HS-27A (cell line): ENCODE measurements at places on chromosomes 2 and 18.

DNA sequence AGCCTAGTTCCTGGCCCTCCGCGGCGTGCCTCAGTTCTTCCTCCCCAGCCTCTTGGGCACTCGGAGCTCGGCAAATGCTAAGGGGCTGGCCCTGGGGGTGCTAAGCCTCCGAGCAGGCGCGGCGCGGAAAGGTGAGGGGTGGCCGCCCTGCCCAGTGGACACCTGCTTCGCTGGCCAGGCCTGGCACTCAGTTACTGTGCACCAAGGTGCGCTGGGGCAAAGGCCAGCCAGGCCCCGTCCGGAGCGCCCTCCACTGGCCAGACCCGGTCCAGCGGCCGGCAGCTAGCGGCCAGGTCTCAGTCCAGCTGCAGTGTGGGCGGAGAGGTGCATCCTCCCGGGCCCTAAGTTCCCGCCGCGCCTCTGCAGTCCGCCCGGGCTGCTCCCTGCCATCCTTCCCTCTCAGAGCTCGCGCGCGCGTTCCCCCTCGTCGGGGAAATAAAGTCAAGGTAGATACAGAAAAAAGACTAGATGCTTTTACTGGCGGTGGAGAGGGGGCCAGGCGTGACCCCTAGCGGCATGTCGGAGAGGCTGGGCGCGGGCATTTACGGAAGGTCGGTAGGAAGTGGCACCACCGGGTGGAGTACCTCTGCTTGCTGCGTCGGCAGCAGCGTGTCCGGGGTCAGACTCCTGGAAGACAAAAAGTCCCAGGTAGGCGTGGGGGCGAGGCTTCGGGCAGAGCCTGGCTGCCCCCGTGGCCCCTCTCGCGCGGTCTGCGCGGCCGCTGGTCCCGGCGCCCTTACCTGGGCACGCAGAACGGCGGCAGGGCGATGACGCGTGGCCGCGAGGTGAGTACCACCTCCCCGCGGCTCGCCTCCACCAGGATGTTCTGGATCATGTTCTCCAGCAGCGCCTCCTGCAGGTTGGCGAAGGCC, 9.4 kb upstream of the CRYBA2 start:
- no peak for DNase-seq

DNA sequence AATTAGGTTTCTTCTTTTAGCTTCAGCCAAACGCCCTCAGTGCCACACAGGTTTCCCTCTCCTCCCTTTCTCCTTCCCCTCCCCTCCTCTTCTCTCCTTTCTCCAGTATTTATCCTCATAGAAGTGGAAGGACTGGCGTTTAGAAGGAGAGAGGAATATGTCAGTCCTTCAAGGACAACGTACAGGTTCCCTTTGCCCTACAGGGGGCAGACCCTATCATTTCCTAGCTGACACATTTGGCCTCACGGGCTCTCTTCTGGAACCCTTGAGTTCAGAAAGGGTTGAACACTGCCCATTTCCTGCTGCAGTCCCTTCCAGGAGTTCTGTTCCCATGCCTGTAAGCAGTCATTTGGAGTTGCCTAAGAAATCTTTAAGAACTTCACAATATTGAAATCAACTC, 46.1 kb downstream of the CDCA7 start:
- no peak for DNase-seq

DNA sequence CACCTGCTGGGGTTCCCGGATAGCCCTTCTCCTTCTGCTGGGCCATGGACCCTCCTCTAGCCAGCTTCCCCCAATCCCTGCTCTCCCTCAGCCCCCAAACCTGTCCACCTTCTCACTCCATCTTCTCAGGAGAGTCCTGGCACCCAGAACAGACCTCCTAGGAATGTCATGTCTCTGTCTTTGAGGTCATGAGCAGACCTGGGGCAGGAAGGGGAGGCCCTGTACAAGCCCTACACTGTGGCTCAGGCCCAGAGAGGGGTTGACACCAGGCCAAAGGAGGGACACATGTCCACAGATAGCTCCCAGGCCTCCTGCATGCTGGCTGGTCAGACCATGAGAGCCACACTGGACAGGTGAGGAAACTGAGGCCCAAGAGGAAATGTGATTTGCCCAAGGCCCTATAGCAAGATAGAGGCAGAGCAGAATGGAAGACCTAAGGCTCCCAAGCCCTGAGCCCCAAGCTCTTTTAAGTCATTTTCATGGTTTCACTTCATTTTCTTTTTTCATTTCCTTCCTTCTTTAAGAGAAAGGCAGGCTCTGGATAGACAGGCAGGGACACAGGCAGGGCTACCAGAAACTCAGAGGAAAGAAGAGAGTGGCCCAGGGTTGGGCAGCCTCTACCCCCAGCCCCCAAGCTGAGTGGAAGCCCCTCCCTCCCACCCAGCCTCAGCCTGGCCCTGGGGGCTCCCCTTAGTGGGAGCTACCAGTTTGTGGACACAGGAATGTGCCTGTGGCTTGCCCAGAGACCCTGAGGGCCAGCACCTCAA, 159.7 kb downstream of the SMAD7 start:
- DNase-seq, result no peak

DNA sequence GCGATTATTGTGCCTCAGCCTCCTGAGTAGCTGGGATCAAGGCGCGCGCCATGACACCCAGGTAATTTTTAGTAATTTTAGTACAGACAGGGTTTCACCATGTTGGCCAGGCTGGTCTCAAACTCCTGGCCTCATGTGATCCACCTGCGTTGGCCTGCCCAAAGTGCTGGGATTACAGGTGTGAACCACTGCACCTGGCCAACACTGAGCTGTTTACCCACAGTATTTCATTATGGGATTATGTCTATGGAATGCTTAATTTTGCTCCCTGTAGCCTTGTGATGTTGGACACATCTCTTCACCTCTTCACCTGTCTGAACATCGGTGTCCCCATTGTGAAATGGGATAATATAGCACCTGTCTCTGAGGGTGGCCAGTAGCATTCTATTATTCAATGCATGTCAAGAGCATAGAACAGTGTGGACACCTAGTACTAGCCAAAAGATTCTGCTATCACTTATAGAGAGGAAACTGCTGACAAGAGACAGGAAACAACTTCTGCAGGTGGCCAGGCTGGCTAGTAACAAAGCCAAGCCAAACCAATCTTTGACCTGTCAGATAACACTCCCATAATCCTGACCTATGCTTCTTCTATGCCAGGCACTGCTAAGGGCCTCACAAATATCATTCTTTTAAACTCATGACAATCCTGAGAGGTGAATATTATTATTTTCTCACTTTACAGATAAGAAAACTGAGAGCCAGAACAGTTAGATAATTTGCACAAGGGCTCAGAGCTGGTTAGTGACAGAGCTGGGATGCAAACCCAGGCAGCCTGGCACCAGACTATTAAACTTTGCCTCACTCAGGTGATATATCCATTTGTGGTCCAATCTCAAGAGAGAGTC, 29.4 kb upstream of the REEP1 start:
- DNase-seq, result no peak

GRCh38 chr2:44166096-44166495, 2.6 kb upstream of the PPM1B start:
- no peak for DNase-seq

GRCh38 chr2:205706769-205707381, 24.6 kb downstream of the NRP2 start:
- DNase-seq, result no peak

GRCh38 chr2:152558158-152558984, 158.9 kb downstream of the PRPF40A start:
- DNase-seq, result peak; percentile 49

DNA sequence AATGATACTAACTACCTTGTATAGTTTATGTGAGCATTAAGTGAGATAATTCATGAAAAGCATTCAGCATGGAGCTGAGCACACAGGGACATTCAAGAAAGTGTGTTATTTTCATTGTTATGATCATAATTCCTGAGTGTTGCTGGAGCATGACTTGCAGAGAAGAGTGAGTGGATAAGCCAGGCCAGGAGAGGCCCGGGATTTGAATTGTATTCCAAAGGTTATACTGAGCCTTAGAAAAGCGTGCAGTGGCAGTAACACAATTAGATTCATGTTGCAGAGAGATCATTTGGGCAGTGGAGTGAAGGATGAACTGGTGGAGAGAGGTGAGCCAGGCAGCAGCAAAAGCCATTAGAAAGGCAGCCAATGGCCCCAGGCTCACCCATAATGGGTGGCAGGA, 142.9 kb upstream of the SH3BP4 start:
- no peak for DNase-seq

DNA sequence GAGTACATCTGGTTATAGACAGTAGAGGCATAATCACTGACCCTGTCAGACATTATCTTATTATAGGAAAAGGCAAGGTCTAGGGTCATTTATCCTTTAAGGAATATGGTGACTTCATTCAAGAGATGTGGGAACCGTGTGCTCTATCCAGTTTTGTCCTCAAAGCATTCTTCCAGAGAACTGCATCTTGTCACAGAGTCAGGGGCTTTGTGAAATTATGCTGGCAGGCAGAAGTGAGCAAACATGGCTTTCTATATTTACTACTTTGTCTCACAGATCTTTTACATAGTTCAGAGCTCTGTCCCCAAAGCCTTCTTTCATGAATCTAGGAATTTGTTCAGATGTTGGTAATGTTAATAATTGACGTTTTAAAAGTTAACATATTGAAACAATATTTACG, 177.4 kb downstream of the ASXL3 start:
- DNase-seq, result no peak

DNA sequence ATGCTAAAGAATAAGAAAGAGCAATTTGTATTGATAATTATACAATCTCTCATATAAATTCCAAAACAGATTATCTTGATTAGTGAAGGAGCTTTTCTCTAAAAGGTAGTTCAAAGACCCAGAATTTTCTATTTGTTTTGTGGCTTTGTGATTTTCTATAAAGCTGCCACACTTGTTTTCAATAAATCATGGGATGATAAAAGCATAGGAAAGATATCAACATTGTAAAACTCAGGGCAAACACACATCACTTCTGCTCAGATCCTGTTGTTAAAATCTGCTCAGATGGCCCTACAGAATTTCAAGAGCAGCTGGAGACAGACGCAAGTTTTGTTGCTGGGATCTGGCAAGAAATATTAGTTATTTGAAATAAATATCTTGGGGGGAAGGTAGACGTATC, 28.8 kb upstream of the CBLN2 start:
- no peak for DNase-seq

DNA sequence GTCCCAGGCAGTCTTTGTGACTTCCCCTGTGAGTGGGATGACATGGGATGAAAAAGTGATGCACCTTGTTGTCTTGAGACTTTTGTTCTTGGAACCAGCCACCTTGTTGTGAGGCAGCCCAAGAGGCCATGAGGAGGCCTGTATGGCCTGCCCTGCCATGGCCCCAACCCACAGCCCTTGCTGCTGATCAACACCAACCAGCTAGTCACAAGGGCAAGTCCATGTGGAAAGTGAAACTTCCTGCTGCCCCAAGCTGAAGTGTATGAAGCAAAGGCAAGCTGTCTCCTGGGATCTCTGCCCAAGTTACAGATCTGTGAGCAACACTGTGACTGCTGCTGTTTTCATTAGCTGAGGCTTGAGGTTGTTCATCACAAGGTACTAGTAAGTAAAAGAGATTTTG, 21.6 kb downstream of the TMEM18 start:
- DNase-seq, result no peak

DNA sequence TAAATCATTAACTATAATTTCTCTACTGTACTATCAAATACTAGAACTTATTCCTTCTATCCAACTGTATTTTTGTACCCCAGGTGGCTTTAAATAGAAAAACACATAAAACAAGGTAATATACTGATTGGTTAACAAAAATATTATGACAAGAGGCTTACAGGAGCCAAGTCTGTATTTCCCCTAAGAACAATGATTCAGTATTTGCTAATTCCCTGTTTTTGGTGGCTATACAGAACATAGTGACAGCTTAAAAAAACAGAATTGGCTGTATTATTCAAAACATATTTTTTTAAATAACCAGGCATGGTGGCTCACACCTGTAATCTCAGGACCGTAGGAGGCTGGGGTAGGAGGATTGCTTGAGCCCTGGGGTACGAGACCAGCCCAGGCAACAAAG, 16.3 kb downstream of the RTN4 start:
- no peak for DNase-seq

DNA sequence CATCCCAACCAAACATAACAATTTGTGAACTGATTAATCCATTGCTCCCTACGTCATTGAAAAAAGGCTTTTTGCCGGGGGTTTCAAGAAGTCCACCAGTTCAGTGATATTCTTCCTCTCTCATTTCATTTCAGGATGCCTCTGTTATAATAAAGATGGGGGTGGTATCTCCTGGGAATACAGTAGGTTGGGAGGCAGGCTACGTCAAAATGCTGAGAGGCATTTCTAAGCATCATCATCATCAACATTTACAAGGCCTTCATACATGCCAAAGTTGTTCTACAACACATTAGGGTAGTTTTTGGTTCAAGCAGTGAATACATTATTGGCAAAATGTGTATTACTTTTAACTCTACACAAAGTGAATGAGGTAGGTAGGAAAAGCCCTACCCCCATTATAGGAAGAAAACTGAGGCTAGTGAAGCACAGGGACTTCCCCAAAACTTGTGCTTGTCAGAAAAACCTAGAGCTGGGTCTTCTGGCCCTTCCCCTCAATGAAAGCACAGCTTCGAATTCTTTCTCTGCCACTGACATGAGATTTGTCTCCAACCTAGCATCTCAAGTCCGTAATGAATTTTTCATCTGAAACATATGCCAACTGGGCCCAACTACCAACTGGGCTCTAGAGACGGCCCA, 11.3 kb downstream of the OSR1 start:
- no peak for DNase-seq

DNA sequence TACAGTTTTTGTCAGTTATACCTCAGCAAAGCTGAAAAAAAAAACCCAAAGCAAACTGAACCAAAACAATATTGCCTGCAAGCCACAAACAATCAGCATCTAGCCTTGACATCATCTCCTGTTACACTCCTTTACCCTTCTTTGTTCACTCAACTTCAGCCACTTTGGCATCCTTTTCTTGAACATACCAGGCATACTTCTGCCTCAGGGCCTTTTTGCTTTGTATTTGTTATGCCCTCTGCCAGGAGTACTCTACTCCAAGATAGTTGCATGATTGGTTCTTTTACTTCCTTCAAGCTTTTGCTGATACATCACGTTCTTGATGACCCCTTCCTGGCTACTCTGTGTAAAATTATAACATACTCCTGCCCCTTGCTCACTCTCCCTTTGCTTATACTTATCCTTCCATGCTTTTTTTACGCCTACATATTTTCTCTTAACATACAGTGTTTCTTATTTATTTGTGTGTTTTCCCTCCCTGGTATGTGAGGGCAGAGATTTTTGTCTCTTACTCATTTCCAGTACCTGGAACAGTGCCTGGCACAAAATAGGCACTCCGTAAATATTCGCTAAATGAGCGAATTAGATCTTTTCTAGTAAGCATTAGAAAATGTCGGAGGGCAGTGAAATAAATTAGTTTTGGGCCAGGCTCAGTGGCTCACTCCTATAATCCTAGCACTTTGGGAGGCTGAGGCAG, 12.7 kb downstream of the ABI2 start:
- peak; percentile 15 for DNase-seq

- DNase-seq, result no peak
Observed at GRCh38 chr2:235027558-235028214, 75.9 kb downstream of the SH3BP4 start.

GRCh38 chr18:48792611-48793380, 158.0 kb downstream of the SMAD7 start:
- no peak for DNase-seq

GRCh38 chr2:169303579-169304305, 58.6 kb downstream of the LRP2 start:
- DNase-seq, result no peak

- no peak for DNase-seq
Observed at GRCh38 chr18:58842978-58843687, 21.5 kb upstream of the ZNF532 start.

GRCh38 chr2:230327418-230328154, 593 bp downstream of the SP140L start:
- no peak for DNase-seq
